ENCODE measurements at places on chromosomes 11 and 22. TPM values are rescaled to one million over a fixed set of nuclear protein-coding genes. Genes with fewer than 3 reads are reported as not detected.

GRCh38 chr11:118000067-118000849 is 14.1 kb downstream of the IL10RA start:
- H3K27ac ChIP-seq, result no peak overlapping the region
- no peak overlapping the region for H3K4me3 ChIP-seq
- no peaks in the 10 kb centered on the region for H3K36me3 ChIP-seq
- no peak for DNase-seq
- H3K27me3 ChIP-seq, result no peaks in the 10 kb centered on the region

DNA sequence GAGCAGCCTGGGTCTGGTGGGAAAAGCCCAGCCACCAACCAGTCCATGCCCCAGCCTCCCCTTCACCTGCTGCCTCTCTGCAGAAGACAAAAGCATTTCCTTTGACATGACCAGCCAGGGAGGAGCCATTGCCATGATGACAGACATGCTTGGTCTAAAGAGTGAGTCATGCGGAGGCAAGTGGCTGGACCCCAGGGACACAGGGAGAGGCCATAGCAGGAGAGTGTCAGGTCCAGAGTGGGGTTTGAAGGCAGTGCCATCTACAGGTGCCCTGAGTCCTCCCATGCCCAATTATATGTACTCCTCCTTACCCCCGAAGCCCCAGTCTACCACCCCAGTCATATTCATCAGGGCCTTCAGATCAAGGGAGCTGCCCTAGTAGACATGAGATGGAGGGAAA is 67.4 kb downstream of the SCN3B start:
- H3K36me3 ChIP-seq, result no peaks in the 10 kb centered on the region
- no peak for DNase-seq
- H3K27ac ChIP-seq, result no peak overlapping the region
- H3K4me3 ChIP-seq, result no peak overlapping the region
- H3K4me1 ChIP-seq, result no peaks in the 10 kb centered on the region

DNA sequence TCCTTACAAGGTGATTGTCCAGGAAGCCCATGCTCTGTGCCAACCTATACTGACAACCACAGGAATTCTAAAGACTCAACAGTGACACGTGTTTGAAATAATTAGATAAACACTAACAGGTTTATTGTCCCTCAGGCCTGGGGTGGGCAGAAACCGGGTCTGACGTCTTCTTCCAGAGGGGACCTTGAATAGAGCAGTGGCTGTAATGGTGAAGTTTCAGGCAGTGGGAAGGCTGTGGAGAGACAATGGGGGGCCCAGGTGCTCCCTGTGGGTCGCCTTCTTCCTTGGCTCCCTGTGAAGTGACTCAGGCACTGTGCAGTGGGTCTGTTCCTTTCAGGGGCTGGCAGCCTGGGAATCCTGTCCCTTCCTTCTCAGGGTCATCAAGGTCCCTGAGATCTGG is 54.6 kb downstream of the OTOG start:
- DNase-seq, result no peak
- H3K36me3 ChIP-seq, result no peaks in the 10 kb centered on the region
- H3K4me1 ChIP-seq, result no peaks in the 10 kb centered on the region
- H3K27me3 ChIP-seq, result no peaks in the 10 kb centered on the region
- H3K4me3 ChIP-seq, result no peak overlapping the region

The TALDO1 gene
- total RNA-seq, result 72.6 TPM

- no peaks in the 10 kb centered on the region for H3K27me3 ChIP-seq
Measured at GRCh38 chr22:48418831-48419230, 1408.8 kb downstream of the BRD1 start.

DNA sequence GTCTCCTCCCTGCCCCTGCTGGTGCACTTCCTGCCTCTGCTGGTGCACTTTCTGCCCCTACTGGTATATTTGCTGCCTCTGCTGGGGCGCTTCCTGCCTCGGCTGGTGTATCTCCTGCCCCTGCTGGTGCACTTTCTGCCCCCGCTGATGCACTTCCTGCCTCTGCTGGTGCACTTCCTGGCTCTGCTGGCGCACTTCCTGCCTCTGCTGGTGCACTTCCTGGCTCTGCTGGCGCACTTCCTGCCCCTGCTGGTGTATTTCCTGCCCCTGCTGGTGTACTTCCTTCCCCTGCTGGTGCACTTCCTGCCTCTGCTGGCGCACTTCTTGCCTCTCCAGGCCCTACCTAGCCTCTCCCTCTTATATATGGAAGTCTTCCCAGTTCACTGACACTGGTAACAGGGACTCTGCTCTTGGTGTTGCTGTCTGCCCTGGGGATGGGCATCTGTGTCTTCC is 10.1 kb downstream of the MTFP1 start:
- peak; percentile 24 for DNase-seq
- no peak overlapping the region for H3K4me3 ChIP-seq
- no peak overlapping the region for H3K27ac ChIP-seq
- no peaks in the 10 kb centered on the region for H3K4me1 ChIP-seq

- DNase-seq, result no peak
- H3K4me1 ChIP-seq, result no peaks in the 10 kb centered on the region
- no peak overlapping the region for H3K27ac ChIP-seq
- no peaks in the 10 kb centered on the region for H3K27me3 ChIP-seq
- no peaks in the 10 kb centered on the region for H3K36me3 ChIP-seq
Measured at GRCh38 chr11:71505001-71505400, 22.1 kb upstream of the KRTAP5-7 start.

The GPR83 gene
- total RNA-seq, result 0.28 TPM

DNA sequence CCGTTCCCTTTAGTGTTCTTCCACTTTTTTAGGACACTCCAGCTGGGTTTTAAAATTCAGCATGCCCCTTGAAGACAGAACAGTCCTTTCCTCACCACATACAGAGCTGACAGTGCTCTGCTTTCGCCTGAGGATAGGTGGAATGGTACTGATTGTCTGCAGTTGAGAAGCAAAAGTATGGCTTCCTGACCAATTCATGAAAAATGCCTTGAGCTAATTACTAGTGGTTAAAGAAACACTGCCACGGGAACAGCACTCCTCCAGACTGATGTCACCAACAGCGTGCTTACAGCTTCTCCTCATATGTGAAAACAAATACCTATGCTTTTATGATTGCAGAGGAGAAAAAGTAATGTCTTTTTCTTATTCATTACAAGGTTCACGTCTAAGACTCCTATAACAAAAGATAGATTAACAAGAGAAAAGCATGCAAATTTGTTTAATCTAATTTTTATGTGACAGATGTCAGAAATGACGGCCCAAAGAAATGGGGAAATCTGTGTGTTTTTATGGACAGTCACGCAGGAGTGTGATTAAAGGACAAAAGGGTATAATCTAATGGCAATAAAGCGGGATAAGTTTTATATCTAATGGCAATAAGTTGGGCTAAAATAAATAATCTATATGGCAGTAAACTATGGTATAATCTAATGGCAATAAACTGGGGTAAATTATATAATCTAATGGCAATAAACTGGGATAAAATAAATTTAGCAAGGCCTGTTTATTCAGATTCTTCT is 123.4 kb upstream of the ARHGAP42 start:
- no peaks in the 10 kb centered on the region for H3K27me3 ChIP-seq
- no peaks in the 10 kb centered on the region for H3K36me3 ChIP-seq
- no peak overlapping the region for H3K4me3 ChIP-seq
- peak overlapping the region; percentile 67 for H3K27ac ChIP-seq
- peaks cover 7% of the 10 kb centered on the region for H3K4me1 ChIP-seq

The APOBEC3G gene
- total RNA-seq, result 25.4 TPM

DNA sequence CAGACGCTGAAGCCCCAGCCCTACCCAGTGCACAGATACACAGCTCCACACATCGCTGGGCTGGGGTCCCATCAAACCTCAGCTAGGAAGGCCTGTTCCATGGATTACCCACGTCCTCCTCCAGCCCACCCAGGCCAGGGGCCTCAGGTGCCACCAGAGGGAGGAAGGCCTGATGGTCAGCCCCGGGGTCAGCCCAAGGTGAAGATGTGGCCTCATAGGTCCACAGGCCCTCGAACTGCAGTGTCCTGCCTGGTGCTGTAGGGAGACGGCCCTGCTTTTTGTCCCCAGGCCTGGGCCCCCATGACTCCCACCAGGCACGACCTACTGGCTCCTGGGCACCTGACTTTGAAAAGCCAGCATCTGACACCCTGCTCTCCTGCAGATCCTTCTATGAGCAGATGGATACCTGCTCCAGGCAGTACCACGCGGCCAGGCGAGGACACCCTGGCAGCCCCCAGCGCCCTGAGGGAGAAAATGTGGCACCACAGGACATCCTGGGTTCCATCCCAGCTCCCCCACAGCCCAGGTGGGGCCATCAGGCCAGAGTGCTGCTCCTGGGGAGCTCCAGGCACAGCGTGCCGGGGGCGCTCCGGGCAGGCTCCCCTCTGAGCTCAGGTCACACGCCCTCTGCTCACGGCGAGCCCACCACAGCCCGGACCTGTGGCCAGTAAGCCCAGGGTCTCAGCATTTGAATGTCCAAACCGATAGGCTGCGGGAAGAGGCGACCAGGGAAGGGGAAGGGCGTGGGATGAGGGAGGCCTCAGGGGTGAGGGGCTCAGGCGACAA is 15.8 kb upstream of the MOB2 start:
- no peak for DNase-seq
- no peak overlapping the region for H3K27ac ChIP-seq
- H3K27me3 ChIP-seq, result no peaks in the 10 kb centered on the region
- H3K36me3 ChIP-seq, result no peaks in the 10 kb centered on the region
- no peaks in the 10 kb centered on the region for H3K4me1 ChIP-seq

- no peaks in the 10 kb centered on the region for H3K36me3 ChIP-seq
- H3K4me3 ChIP-seq, result no peak overlapping the region
- peaks cover 13% of the 10 kb centered on the region for H3K4me1 ChIP-seq
- no peak overlapping the region for H3K27ac ChIP-seq
- H3K27me3 ChIP-seq, result no peaks in the 10 kb centered on the region
Measured at GRCh38 chr11:126391970-126392632, 36.6 kb downstream of the ST3GAL4 start.

DNA sequence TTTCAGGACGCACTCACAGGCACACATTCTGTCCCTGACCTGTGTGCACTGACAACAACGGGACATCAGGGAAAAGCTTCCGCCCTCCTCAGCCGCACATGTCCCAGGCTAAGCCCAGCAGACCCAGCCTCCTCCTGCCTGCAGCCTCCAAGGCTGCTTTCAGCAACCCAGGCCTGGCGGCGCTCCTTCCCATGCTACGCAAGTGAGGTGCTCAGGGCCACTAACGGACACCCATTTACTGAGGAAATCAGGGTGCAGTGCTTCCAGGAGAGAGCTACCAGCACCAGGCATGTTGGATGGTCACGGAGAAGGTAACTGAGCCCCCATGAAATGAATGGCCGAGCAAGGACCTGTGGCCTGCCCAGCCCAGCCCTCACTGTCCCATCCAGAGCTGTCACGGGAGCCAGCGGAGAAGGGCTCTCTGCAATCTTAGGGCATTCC is 6.9 kb downstream of the MOB2 start:
- peak; percentile 13 for DNase-seq
- H3K4me1 ChIP-seq, result no peaks in the 10 kb centered on the region
- H3K27me3 ChIP-seq, result no peaks in the 10 kb centered on the region

The NXPE2 gene
- not detected for total RNA-seq

- no peak overlapping the region for H3K4me3 ChIP-seq
- H3K27ac ChIP-seq, result no peak overlapping the region
Measured at GRCh38 chr11:133600306-133600705, 68.0 kb upstream of the OPCML start.

DNA sequence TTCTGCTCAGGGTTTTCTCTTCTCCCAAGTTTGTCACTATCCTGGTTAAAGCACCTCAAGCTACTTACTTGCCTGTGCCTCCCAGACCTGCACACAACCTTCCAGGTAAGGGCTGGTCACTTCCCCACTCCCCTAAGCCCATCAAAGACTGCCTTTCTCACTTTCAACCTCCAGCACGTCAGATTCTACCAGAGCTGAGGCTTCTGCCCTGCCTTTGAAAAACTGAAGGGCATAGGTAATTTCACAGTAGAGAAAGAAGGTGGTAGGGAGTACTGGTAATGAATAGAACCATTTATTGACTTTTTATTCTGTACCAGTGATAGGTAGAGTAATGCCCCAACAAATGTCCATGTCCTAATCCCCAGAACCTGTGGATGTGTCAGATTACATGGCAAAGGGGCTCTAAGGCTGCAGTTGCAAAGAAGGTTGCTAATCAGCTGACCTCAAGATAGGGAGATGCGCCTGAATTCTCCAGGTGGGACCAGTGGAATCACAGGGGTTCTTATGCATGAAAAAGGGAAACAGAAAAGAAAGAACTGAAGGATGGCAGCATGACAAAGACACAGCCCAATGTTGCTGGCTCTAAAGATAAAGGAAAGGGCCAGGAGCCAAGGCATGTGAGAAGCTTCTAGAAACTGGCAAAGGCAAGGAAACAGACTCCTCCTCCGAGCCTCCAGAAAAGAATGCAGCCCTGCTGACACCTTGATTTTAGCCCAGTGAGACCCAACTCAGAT is 89.0 kb downstream of the SLC1A2 start:
- no peak overlapping the region for H3K27ac ChIP-seq
- H3K27me3 ChIP-seq, result no peaks in the 10 kb centered on the region
- H3K36me3 ChIP-seq, result no peaks in the 10 kb centered on the region
- no peak for DNase-seq
- H3K4me1 ChIP-seq, result no peaks in the 10 kb centered on the region

The BDNF gene
- not detected for total RNA-seq

DNA sequence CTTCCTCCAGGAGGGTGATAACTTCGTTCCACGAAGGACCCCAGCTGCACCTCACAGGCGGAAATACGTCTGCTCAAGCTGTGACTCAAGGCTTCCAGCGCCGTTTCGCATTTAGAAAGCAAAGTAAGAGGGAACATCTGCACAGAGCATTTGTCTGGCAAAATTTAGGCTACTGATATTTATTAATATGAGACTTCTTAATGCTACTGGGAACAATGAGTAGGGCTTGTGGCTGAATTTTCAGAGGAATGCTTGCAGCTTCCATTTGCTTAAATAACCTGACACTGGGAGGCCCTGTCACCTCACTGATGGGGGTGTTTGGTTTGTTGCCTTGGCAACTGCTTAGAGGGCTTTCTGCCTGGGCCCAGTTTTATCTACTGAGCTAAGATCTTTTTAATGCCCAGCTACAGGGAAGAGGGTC is 14.7 kb upstream of the ST14 start:
- H3K27me3 ChIP-seq, result no peaks in the 10 kb centered on the region
- H3K4me1 ChIP-seq, result no peaks in the 10 kb centered on the region
- no peak for DNase-seq
- no peak overlapping the region for H3K4me3 ChIP-seq

- no peaks in the 10 kb centered on the region for H3K27me3 ChIP-seq
- H3K27ac ChIP-seq, result no peak overlapping the region
- no peak for DNase-seq
- no peak overlapping the region for H3K4me3 ChIP-seq
Measured at GRCh38 chr22:19701420-19702145, 12.7 kb upstream of the SEPTIN5 start.

- H3K27ac ChIP-seq, result no peak overlapping the region
- H3K4me3 ChIP-seq, result peak overlapping the region; percentile 3
Measured at GRCh38 chr11:83681031-83681781, 395.0 kb upstream of the CCDC90B start.

The TTC9C gene
- total RNA-seq, result 25.8 TPM

DNA sequence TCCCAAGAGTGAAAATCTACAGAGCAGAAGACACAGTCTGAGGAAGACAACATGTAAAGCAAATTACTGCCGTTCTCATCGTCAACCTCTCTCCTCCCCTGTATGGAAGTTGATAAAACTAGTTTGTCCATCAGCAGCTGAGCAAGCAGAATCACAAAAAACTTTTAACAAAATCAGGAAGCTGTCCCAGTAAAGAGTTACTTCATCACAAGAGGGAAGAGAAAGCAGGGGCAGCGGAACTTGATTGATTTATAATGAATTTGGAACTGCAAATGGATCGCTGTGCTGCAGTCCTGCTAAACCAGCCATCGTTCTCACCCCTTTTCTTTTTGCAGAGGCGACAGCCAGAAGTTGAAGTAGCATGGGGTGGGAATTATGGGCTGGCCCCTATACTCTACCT is 13.7 kb upstream of the UCP3 start:
- H3K27me3 ChIP-seq, result no peaks in the 10 kb centered on the region
- no peaks in the 10 kb centered on the region for H3K36me3 ChIP-seq
- no peak overlapping the region for H3K27ac ChIP-seq
- no peak for DNase-seq
- no peak overlapping the region for H3K4me3 ChIP-seq

- H3K4me1 ChIP-seq, result no peaks in the 10 kb centered on the region
- H3K36me3 ChIP-seq, result no peaks in the 10 kb centered on the region
- no peaks in the 10 kb centered on the region for H3K27me3 ChIP-seq
Measured at GRCh38 chr11:75547617-75548058, 14.4 kb upstream of the SERPINH1 start.

Data from uterus (tissue), 4 donors.